ENCODE measurements at places on chromosomes 6 and 20. TPM values are rescaled to one million over a fixed set of nuclear protein-coding genes. Genes with fewer than 3 reads are reported as not detected.

The REM1 gene
- not detected for total RNA-seq

The PFDN6 gene
- 33.3 TPM for total RNA-seq

The GDAP1L1 gene
- total RNA-seq, result 1.7 TPM

The CCDC170 gene
- 0.31 TPM for total RNA-seq

The LY6G6F gene
- not detected for total RNA-seq

The NAPB gene
- 9.6 TPM for total RNA-seq

The SYCP2L gene
- total RNA-seq, result 8.1 TPM

The TBX18 gene
- total RNA-seq, result 9.4 TPM

The DEFB110 gene
- total RNA-seq, result not detected

The EBF4 gene
- 5.9 TPM for total RNA-seq

The DPPA5 gene
- total RNA-seq, result not detected

DNA sequence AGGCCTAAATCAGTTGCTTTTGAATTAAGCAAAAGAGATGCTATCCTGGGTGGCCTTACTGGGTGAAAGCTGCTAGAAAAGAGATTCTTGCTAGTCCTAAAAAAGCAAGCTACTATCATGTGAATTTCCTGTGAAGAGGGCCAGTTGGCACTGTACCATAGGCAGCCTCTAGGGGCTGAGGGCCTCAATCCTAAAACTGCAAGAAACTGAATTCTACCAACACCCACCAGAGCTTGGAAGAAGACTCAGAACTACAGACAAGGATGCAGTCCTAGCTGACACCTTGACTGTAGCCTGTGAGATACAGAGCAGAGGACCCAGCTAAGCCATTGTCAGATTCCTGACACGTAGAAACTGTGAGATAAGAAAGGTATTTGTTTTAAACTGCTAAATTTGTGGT lies 24.5 kb downstream of the CLIC5 start:
- peaks cover 4% of the 10 kb centered on the region for H3K4me1 ChIP-seq
- H3K36me3 ChIP-seq, result no peaks in the 10 kb centered on the region
- H3K27ac ChIP-seq, result no peak overlapping the region
- no peaks in the 10 kb centered on the region for H3K27me3 ChIP-seq

GRCh38 chr6:31163922-31164321 lies 5.5 kb downstream of the TCF19 start:
- H3K4me3 ChIP-seq, result no peak overlapping the region
- no peaks in the 10 kb centered on the region for H3K27me3 ChIP-seq
- DNase-seq, result no peak

- no peaks in the 10 kb centered on the region for H3K27me3 ChIP-seq
- DNase-seq, result no peak
- no peaks in the 10 kb centered on the region for H3K36me3 ChIP-seq
- H3K4me3 ChIP-seq, result no peak overlapping the region
Observed at GRCh38 chr6:93196406-93196970, 222.9 kb downstream of the EPHA7 start.

- peaks cover 18% of the 10 kb centered on the region for H3K27me3 ChIP-seq
- no peak for DNase-seq
- no peak overlapping the region for H3K4me3 ChIP-seq
- peaks cover 22% of the 10 kb centered on the region for H3K36me3 ChIP-seq
Observed at GRCh38 chr20:56249244-56249955, 868 bp downstream of the MC3R start.

DNA sequence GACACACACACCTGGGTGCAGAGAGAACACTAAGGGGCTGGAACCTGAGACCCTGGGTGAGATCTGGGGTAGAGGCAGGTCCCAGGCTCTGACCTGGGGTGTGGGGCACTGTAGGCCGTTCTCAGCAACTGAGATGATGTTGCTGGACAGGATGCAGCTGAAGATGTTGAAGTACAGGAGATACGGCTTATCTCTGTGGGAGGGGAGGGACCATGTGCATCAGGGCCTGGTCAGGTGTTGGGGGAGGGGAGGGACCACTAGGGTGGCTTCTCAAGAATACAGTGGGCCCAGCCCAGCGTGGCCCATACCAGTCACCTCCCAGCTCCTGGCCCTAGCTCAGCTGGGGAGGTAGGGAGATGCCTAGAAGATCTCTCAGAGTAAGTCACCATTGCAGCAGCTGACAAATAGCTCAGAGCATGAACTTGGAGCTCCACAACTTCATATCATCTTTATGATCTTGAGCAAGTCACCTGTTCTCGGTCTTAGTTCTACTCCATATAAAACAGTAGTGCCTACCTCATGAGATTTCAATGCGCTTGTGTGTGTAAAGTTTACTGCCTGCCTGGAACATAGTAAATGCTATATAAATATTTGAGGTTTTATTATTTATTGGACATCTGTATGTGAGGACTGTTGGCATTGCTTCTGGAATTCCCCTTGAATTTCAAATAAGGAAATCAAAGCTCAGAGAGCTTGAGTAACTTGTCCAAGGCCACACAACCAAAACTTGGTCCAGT lies 3.8 kb downstream of the SLC44A4 start:
- H3K36me3 ChIP-seq, result peaks cover 3% of the 10 kb centered on the region
- H3K4me1 ChIP-seq, result peaks cover 4% of the 10 kb centered on the region
- H3K27ac ChIP-seq, result no peak overlapping the region
- H3K27me3 ChIP-seq, result peaks cover 3% of the 10 kb centered on the region
- no peak for DNase-seq
- no peak overlapping the region for H3K4me3 ChIP-seq

DNA sequence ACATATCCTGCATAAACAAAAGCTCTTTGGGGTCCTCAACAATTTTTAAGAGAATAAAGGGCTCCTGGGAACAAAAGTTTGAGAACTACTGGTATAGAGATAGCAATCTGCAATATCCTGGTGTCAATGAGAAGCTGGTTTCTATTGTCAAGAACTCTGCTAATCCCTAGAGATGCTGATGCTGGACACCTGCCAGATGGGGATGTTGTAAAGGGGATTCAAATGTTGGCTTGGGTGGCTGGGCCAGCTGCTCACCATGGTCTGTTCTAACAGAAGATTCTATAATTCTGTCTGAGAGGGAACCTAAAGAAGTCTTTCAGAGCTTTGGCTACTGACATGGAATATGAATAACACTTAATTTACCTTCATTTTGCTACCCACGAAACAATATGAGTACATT lies 137.8 kb downstream of the BTBD9 start:
- no peak for DNase-seq
- H3K4me3 ChIP-seq, result no peak overlapping the region
- H3K36me3 ChIP-seq, result no peaks in the 10 kb centered on the region
- no peaks in the 10 kb centered on the region for H3K27me3 ChIP-seq
- H3K27ac ChIP-seq, result no peak overlapping the region
- H3K4me1 ChIP-seq, result no peaks in the 10 kb centered on the region

GRCh38 chr6:147684906-147685305 lies 176.4 kb downstream of the SAMD5 start:
- H3K27ac ChIP-seq, result no peak overlapping the region
- H3K36me3 ChIP-seq, result no peaks in the 10 kb centered on the region
- H3K4me3 ChIP-seq, result no peak overlapping the region
- no peaks in the 10 kb centered on the region for H3K27me3 ChIP-seq
- no peaks in the 10 kb centered on the region for H3K4me1 ChIP-seq

DNA sequence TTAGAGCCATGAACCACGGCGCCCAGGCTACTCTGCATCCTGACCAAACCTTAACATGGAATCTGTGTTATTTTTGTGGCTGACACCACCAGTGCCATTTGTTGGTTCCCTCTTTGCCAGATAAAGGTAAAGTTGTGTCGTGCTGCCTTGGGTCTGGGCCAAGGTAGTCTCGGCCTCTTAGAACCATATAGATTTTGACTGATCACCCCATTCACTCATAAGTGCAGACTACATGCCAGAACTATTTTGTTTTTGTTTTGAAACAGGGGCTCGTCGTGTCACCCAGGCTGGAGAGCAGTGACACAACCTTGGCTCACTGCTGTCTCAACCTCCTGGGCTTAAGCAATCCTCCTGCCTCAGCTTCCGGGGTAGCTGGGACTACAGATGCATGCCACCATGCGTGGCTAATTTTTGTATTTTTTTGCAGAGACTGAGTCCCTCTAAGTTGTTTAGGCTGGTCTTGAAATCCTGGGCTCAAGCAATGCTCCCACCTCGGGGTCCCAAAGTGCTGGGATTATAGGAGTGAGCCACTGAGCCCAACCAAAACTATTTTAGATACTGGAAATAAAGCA lies 19.2 kb upstream of the RIPOR3 start:
- H3K27ac ChIP-seq, result no peak overlapping the region
- no peak overlapping the region for H3K4me3 ChIP-seq
- no peaks in the 10 kb centered on the region for H3K36me3 ChIP-seq
- H3K27me3 ChIP-seq, result peaks cover 7% of the 10 kb centered on the region

GRCh38 chr20:57785720-57786119 lies 75.9 kb upstream of the PMEPA1 start:
- H3K27ac ChIP-seq, result no peak overlapping the region
- peaks cover 24% of the 10 kb centered on the region for H3K4me1 ChIP-seq
- no peak overlapping the region for H3K4me3 ChIP-seq
- H3K27me3 ChIP-seq, result peaks cover 4% of the 10 kb centered on the region

- H3K4me3 ChIP-seq, result no peak overlapping the region
- peaks cover 2% of the 10 kb centered on the region for H3K27me3 ChIP-seq
- no peak for DNase-seq
- H3K27ac ChIP-seq, result peak overlapping the region; percentile 28
- H3K36me3 ChIP-seq, result no peaks in the 10 kb centered on the region
- peaks cover 14% of the 10 kb centered on the region for H3K4me1 ChIP-seq
Observed at GRCh38 chr20:44075191-44075949, 111.6 kb downstream of the JPH2 start.

DNA sequence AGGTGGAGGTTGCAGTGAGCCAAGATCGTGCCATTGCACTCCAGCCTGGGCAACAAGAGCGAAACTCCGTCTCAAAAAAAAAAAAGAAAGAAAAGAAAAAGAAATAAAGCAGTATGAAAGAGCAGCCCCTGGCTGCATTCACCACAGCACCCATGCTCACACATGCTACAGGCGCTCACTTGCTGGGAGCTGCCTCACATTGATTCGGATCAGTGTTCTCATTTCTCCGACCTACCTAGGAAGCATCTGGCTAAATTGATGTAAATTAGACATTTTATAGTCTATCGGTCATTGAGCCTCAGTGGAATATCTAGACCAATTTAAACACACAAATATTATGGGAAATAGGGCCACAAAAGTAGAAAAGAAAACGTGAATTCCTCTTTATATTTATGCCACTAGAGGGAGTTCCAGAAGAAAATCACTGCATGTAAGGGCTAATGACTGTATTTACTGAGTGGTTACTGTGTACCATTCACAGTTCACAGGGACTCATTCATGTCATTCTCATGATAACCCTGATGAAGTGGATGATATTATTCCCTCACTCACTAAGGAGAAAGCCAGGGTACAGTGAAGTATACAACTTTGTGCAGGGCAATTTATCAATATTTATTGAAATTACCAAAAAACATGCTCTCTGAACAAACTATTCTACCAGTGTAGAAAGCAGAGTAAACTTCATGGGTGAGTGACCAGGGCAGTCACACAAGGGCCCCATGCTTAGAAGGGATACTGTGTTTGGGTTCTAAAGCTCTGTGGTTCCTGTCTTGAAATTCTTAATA lies 5.3 kb upstream of the MOG start:
- peaks cover 3% of the 10 kb centered on the region for H3K27me3 ChIP-seq
- no peaks in the 10 kb centered on the region for H3K36me3 ChIP-seq
- H3K27ac ChIP-seq, result no peak overlapping the region
- no peak for DNase-seq
- H3K4me3 ChIP-seq, result no peak overlapping the region

- H3K27ac ChIP-seq, result no peak overlapping the region
- peaks cover 1% of the 10 kb centered on the region for H3K27me3 ChIP-seq
- H3K4me1 ChIP-seq, result no peaks in the 10 kb centered on the region
- no peak for DNase-seq
- no peaks in the 10 kb centered on the region for H3K36me3 ChIP-seq
- no peak overlapping the region for H3K4me3 ChIP-seq
Observed at GRCh38 chr6:150204705-150205472, 62.0 kb downstream of the PPP1R14C start.

GRCh38 chr6:37525460-37526357 lies 26.0 kb upstream of the CCDC167 start:
- no peaks in the 10 kb centered on the region for H3K4me1 ChIP-seq
- H3K27me3 ChIP-seq, result peaks cover 1% of the 10 kb centered on the region
- H3K4me3 ChIP-seq, result no peak overlapping the region
- H3K27ac ChIP-seq, result no peak overlapping the region
- no peaks in the 10 kb centered on the region for H3K36me3 ChIP-seq

GRCh38 chr6:144481527-144481926 lies 196.4 kb downstream of the UTRN start:
- H3K36me3 ChIP-seq, result peaks cover 12% of the 10 kb centered on the region
- no peak overlapping the region for H3K4me3 ChIP-seq
- H3K27ac ChIP-seq, result no peak overlapping the region

DNA sequence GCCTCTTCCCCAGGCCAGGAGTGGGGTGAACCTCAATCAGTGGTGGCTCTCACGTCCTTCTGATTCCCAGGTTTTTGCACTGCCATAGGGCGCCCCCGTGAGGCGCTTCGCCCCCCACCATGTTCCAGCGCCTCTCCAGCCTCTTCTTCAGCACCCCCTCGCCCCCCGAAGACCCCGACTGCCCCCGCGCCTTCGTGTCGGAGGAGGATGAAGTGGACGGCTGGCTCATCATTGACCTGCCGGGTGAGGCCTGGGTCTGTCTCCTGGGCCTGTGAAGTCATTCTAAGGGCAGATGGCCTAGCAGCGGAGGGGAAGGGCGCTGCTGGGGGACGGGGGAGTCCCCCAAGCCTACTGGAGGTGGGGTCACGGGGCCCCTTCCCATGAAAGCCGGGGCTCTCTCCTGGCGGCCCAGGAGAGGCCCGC lies 4.5 kb downstream of the TP53INP2 start:
- H3K27ac ChIP-seq, result no peak overlapping the region
- peaks cover 11% of the 10 kb centered on the region for H3K27me3 ChIP-seq
- peaks cover 41% of the 10 kb centered on the region for H3K4me1 ChIP-seq
- peaks cover 42% of the 10 kb centered on the region for H3K36me3 ChIP-seq
- peak overlapping the region; percentile 71 for H3K4me3 ChIP-seq

DNA sequence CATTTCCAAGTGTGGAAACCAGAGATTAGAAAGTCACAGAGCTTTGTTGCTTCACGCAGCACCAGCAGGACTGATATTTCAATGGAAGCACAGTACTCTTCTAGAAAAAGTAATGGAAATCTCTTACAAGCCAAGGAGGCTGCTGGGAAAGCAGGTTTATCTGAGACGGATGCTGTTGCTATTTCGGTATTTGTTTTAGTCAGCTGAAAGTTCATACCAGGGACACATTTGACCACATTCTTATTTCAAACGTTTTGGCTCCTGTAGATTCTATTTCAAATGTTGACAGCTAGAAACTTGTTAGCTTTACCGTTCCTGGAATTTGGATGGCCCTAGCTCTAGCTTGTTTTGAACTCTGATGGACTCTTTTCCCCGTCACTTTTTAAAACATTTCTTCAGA lies 3.7 kb upstream of the TMEM242 start:
- no peak overlapping the region for H3K4me3 ChIP-seq
- peaks cover 3% of the 10 kb centered on the region for H3K27me3 ChIP-seq
- DNase-seq, result no peak
- no peak overlapping the region for H3K27ac ChIP-seq

- H3K27me3 ChIP-seq, result no peaks in the 10 kb centered on the region
- H3K27ac ChIP-seq, result peak overlapping the region; percentile 97
- H3K4me1 ChIP-seq, result peaks cover 61% of the 10 kb centered on the region
- H3K36me3 ChIP-seq, result no peaks in the 10 kb centered on the region
- DNase-seq, result no peak
- no peak overlapping the region for H3K4me3 ChIP-seq
Observed at GRCh38 chr6:3797231-3798054, 45.9 kb upstream of the PXDC1 start.

GRCh38 chr20:23315099-23315498 lies 35.5 kb upstream of the NXT1 start:
- peaks cover 35% of the 10 kb centered on the region for H3K4me1 ChIP-seq
- no peak overlapping the region for H3K4me3 ChIP-seq
- no peaks in the 10 kb centered on the region for H3K36me3 ChIP-seq
- no peak for DNase-seq
- H3K27me3 ChIP-seq, result peaks cover 2% of the 10 kb centered on the region
